Left ventricle myocardium inferior (tissue), 1 donor: ENCODE measurements at places on chromosomes 16 and 17.

- DNase-seq = no peak
Observed at GRCh38 chr16:66058172-66058691, 308.3 kb upstream of the CDH5 start.

GRCh38 chr17:881778-882177 is 97.8 kb downstream of the NXN start:
- no peak for DNase-seq

- no peak for DNase-seq
Observed at GRCh38 chr16:31397096-31397660, 4.0 kb downstream of the ITGAD start.

DNA sequence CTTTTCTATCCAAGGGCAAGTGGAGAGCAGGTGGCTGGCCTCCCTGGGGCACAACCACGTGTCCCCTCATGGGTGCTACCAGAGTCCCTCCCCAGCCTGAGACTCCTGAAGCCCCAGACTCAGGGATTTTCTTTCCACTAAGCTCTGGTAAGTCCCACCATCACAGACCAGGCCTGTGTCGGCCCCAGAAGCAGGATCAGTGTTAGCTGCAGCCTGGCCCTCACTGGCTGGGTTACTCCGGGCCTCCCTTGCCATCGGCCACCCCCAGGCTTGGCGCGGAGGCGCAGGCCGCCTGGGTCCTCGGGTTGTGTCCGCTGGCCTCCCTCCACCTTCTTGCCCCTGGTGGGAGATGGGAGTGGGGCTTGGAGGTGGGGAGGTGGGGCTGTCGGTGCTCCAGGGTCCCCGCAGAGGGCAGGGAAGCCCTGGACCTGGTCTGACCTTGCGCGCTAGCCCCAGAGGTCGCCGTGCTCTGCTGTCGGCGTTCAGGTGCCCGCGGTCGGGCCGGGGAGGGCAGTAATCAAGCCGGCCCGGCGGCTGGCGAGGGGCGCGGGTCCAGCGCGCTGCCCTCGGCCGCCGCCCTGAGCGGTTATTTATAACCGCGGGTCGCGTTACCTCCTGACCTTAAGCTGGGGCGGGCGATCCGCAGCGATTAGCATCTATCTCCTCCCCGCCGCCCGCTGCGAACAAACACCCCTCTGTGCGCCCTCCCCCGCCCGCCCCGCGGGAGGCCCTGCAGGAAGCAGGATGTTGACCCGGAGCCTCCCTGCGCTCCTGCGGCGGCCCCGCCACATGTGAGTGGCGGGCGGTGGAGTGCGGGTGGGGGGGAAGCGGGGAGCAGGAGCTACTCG is 78.1 kb upstream of the TOB1 start:
- DNase-seq = peak; percentile 86

- DNase-seq = peak; percentile 81
Observed at GRCh38 chr17:75764711-75765421, at the start of gene GALK1. GALK1 (minus strand) TSS chr17:75765192; CDS start chr17:75765136, 56 bp downstream.

DNA sequence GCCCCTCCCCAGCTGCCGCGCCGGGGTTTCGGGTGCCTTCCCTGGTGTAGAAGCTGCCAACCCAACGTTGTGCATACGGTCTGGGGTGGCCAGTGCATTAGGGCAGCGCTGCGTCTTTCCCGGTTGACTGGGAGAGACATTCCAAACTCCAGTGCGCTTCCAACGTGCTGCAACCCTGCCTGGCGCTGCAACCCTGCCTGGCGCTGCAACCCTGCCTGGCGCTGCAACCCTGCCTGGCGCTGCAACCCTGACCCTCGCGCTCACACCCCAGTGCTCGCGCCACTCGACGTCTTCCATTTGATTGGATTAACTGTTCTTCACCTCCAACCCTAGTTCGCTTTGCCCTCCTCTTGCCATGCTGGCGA is 488 bp upstream of the HAP1 start:
- no peak for DNase-seq

- no peak for DNase-seq
Observed at GRCh38 chr17:83178533-83179304, 99.3 kb downstream of the METRNL start.

- no peak for DNase-seq
Observed at GRCh38 chr16:78577630-78578029, 478.2 kb downstream of the WWOX start.

DNA sequence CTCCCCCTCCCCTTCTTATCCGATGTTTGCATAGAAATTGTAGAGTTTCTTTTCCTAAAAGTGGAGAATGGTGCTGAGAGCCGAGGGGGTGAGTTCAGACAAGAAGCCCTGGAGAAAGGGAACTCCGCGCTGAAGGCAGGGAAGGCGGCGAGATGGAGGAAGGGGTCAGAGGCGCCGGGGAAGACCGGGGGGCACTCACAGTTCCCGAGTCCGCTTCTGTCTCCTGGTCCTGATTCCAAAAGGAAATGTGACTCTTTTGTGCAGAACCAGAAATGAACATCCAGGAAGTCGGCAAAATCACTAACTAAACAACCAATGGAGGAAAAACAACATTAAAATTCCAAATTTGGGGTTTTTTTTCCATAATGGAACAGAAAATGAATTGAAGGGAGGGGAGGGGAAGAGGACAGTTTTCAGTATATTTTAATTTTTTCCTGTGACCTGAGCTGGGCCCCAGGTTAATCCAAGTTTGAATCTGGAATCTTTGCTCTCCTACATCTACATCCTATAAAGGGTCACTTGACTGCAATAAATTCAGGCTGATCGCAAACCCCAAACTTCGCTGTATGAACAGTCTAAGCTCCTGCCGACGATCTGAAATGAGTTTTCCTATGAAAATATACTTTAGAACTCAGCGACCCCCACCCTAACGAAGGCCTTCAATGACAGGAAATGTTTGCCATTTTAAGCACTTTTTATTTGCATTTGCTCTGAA is 252.3 kb downstream of the C16orf95 start:
- no peak for DNase-seq

DNA sequence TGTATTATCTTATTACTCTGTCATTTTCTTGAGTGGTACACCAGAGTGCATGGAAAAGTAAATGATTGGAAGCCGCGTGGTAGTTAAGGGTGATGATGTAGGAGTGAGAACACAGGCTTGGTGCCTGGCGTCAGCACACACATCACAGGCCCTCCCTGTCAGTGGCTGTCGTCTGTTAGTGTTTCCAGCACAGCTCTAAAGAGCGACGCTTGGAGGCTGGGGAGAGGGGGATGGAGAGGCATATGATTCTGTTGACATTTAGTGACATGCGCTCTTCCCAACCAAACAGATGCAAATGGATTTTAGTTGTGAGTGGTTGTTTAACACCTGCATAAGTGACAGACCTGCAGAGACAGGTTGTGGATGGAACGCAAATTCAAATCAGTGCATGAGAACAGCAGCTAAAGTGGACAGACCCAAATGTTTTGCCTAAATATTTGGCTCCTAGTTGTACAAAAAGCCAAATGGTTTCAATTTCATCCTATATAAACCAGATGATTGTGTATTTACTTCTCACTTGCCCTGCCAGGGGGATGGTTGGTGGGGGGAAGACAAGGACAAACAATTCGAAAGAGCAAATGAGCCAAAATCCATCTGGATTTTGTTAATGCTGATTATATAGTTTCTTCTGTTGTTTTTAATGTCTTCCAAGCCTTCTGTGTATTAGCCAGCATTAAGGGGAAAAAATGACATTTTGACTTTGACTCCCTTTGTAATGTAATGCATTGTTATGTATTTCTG is 222.3 kb downstream of the WWOX start:
- no peak for DNase-seq

DNA sequence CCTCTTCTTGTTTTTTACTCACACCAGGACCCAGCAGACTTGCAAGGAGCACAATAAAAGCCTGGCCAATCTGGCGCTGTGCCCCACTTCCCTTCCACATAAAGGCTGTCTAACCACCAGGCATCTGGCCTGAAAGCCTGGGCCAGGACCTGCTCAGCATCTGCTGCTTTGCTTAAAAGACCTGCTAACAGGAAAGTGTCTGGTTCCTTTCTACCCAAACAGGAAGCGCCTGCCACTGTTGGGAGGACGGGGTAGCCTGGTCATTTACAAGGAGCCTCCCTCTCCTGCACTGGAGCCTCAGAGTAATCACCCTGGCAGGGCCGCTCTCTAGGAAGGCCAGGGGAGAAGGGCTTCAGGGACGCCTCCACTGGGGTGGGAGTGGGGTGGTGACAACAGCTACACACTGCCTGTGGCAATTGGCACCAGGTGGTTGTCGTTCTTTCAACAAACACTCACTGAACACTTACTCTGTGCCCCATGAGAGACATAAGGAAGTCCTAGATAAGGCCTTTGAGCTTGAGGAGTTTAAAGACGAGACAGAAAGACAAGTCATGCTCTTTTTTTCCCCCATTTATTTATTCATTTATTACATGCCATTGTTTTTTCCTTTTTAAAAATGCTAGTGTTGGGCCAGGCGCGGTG is 6.3 kb upstream of the MMP28 start:
- peak; percentile 82 for DNase-seq

DNA sequence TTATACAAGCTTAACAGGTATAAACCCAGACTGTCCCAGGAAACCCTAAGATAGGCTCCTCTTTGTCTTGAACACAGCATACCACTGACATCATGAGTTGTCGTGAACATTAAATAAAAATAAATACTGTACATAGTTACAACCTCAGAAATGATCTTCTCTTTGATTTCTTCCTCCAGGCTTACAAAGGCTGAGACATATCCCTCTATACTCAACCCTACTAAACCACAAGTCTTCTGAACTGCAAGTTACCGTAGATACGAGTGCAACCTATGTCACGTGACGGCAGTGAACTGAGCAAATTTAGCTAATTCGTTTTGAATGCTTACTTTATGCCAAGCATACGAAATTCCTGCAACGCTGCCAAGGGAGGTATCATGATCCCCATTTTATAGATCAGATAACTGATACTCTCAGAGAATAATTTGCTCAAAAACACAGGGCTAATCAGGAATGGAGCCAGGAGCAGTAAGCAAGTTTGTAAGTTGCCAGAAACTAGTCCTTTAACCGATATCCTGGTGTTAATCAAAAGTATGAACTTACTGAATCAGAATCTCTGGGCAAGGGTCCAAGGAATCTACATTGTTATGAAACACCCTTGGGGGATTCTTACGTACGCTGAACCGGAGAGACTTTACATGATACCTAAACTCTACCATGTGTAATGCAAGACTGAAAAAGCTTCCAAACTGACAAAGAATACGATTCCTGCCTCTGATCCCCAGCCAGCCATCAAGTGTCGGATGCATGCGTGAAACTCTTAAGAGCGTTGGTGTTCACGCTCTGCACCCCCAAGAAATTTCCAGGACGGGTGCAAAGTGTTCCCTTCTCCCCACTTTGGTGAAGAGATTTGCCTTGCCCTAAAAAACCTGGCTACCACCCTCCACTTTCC is 106.2 kb downstream of the XYLT1 start:
- no peak for DNase-seq

- DNase-seq = peak; percentile 23
Observed at GRCh38 chr17:29807520-29808361, 122.3 kb downstream of the SSH2 start.

- no peak for DNase-seq
Observed at GRCh38 chr16:64541621-64542020, 580.2 kb downstream of the CDH11 start.

- DNase-seq = no peak
Observed at GRCh38 chr17:57403236-57403635, 146.9 kb downstream of the MSI2 start.

DNA sequence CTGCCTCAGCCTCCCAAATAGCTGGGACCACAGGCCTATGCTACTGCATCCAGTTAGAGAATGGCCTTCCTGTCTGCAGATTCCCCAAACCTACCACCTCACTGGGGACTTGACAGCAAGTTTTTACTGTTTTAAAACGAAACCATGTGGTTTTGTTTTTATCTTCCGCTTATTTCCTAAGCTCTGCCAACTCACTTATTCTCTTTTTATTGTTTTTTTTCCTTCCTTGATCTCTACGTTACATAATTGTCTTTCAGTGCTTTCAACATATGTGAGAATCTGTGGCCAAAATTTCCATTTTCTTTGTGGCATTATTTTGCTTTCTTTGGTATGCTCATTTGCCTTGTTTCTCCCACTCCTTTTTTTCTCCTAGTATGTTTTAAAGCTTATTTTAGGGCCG is 14.6 kb upstream of the SLC38A7 start:
- DNase-seq = no peak

GRCh38 chr17:50192144-50192617 is 9.2 kb downstream of the COL1A1 start:
- no peak for DNase-seq

- DNase-seq = no peak
Observed at GRCh38 chr16:56547120-56547948, 17.5 kb upstream of the MT4 start.

- DNase-seq = no peak
Observed at GRCh38 chr17:81641825-81642489, 5.0 kb downstream of the TSPAN10 start.

DNA sequence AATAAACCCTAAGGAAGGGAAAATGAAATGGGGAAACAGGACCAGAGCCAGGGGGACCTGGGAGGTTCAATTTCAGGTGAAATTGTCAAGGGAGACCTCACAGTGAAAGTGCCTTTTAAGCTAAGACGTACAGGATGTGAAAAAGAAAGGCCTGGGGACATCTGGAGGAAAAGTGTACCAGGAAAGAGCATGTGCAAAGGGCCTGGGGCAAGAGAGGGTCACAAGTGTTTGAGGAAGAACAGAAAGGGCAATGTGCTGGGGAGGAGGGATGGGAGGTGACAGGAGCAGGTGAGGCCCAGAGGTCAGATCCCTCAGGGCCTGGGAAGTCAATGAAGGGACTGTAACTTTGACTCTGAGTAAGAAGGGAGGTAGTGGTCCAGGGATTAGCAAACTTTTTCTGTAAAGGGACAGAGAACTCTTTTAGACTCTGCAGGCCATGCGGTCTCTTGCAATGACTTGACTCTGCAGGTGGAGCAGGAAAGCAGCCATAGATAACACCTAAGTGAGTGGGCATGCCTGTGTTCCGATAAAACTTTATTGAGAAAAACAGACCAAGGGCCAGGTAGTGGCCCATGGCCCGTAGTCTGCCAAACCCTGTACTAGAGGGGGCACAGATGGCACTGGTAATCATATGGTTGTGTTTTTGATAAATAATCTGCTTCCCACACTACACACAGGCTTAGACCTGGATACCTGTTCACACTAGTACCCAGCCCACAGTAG is 93.8 kb downstream of the LITAF start:
- no peak for DNase-seq

DNA sequence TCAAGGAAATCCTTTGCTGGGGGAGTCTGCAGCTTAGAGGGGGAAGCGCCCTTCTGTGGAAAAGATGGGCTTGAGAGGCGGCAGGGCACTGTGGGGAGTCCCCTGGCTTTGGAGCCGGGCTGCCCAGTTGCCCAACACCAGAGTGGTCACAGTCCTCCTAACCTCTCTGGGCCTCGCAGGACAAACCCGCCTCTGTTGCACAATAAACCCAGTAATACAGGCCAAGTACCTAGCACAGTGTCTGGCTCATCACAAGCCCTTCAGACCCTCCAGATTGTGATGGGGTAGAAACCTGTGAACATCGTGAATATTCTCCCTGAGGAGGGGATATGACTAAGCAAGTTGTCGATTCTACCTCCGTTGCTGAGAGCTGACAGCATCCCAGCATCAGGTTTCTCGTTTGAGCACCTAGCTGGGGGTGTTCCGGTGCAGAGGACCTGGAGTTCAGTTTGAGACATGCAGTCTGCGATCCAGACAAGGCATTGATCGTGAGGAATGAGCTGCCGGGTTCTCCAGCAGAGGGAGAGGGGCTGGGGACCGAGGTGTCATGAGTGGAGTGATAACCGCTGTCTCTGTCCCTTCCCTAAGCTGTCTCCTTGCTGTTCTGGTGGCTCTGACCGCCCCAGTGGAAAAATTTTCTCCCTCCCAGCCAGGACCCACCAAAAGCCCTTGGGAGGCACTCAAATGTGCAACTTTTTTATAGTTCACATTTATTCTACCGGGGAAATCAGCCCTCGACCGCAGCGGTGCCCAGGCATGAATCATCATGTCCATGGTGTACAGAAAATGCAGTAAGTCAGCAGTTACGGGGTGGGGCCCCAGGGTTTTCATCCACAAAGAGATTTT is 161.9 kb downstream of the WSCD1 start:
- no peak for DNase-seq
